ENCODE measurements at places on chromosomes 4 and X.
A peak's percentile ranks its signal among the peaks of the same experiment; 100 is the strongest.

- DNase-seq: no peak
These were observed 69.2 kb downstream of the PHKA1 start for GRCh38 chrX:72644946-72645345.

- peak; percentile 74 for DNase-seq
These were observed 1.2 kb downstream of the CD38 start for GRCh38 chr4:15779306-15779705.

DNA sequence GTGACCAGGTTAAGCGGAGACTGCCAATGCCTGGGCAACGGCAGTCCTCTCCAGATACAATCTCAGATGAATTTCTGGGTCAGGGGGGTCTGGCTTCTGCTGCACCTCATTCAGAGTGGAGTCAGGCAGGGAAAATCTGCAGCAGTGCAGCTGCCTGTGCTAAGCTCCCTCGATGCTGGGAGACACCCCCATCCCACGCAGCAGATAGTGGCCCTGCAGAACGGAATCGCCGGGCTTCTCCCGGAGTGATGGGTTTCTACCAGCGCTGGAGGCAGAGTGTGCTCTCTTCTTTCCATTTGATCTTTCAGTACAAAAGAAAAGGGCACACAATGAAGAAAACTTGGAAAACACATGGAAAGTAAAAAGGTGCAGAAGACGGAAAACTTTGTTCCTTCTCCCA is 5.2 kb downstream of the ABLIM2 start:
- peak; percentile 17 for DNase-seq

- DNase-seq: peak; percentile 66
These were observed 11.6 kb downstream of the PAGE4 start for GRCh38 chrX:49840679-49841078.

GRCh38 chr4:83449009-83449408 is 6.6 kb downstream of the HELQ start:
- no peak for DNase-seq

- no peak for DNase-seq
These were observed 56.4 kb upstream of the XIAP start for GRCh38 chrX:123803331-123803983.

- no peak for DNase-seq
These were observed 25.6 kb downstream of the ELF4 start for GRCh38 chrX:130084631-130085237.

DNA sequence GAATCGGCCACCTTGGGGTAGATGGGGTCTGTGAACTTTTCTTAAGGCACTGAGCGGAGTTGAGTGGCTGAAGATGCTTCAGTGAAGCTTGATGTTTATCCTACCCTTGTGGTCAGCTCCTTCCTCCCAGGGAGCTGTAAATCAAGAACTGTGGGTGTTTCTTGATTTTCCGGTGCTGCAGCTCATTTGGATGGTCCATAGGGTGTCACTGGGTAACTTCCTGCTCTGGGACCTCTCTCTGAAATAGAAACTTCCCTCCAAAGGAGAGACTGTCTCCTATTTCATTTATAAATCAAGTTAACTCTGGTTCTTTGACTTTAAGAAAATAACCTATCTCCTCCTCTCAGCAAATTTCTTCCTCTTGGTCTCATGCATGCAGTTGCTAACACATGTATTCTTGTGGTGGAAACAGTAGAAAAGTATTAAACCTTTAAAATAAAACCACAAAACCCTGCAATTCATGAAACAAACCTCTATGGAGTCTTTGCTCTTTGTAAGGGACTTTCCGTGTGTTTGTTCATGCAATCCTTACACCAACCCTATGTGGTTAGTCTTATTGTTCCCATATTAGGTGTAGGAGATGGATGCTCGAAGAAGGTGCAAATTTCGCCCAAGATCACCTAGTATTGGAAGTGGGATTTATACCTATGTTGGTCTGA is 110.3 kb downstream of the SHROOM3 start:
- no peak for DNase-seq

GRCh38 chr4:63017300-63017699 is 1392.0 kb downstream of the TECRL start:
- DNase-seq: no peak

GRCh38 chrX:135549519-135549918 is 29.1 kb downstream of the INTS6L start:
- no peak for DNase-seq

- no peak for DNase-seq
These were observed 88.5 kb upstream of the TSPAN5 start for GRCh38 chr4:98746936-98747335.

DNA sequence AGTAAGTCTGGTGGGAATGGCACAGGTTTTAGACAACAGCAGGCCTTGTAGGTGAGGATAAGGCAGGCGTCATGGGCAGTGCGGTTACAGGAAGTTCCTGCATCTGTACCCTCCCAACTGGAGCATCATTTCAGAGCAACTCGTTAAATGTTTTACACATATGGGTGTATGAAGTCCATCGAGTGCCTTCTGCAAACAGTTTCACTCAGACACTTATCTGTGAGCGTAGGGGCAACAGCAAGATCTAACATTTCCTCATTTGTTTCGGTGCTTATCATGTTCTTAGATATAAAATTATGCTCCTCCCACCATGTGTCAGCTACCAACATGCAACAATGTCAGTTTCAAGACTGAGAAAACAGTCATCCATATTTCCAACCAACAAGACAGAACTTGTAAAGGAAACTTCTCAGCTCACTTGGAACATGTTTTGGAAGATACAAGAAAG is 69.9 kb downstream of the ELOVL6 start:
- DNase-seq: no peak

DNA sequence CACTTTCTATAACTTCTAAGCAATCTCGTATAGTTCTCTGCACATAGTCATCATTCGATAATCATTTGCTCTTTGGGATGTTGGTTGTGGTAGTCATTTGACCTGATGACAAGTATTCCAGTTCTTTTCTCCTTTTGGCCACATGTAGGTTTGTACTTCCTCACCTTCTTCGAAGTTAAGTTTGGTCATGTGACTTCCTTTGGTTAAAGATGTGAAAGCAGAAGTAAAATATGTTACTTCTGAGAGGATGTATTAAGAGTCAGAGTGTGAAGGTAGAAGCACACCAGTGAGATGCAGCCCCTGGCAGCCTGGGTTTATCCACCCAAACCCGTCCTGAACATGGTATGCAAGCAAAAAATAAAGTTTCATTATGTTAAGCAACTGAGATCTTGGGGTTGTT is 48.9 kb upstream of the ZNF518B start:
- no peak for DNase-seq

GRCh38 chr4:27248829-27249228 is 388.2 kb downstream of the STIM2 start:
- no peak for DNase-seq

- DNase-seq: peak; percentile 24
These were observed 22.3 kb upstream of the SORCS2 start for GRCh38 chr4:7170012-7170411.

DNA sequence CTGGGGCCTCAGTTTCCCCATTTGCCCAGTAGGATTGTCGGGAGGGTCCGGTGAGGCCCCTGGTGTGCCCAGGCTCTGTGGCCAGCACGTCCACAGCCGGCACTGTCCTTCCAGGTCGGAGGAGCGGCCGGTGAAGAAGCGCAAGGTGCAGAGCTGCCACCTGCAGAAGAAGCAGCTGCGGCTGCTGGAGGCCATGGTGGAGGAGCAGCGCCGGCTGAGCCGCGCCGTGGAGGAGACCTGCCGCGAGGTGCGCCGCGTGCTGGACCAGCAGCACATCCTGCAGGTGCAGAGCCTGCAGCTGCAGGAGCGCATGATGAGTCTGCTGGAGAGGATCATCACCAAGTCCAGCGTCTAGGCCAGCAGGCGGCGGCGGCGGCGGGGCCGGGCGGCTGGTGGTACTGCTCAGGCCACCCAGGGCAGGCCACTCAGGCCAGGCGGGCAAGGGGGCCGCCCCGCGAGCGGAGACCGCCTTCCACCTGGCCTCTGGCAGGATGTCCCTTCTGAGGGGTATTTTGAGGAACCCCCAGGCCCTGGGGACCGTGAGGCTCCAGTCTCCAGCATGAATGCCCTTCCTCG is 6.7 kb downstream of the MSANTD1 start:
- peak; percentile 31 for DNase-seq

GRCh38 chrX:44874420-44875184 is 1.6 kb downstream of the KDM6A start:
- no peak for DNase-seq

GRCh38 chrX:144801786-144802185 is 445.5 kb upstream of the SPANXN1 start:
- DNase-seq: no peak

DNA sequence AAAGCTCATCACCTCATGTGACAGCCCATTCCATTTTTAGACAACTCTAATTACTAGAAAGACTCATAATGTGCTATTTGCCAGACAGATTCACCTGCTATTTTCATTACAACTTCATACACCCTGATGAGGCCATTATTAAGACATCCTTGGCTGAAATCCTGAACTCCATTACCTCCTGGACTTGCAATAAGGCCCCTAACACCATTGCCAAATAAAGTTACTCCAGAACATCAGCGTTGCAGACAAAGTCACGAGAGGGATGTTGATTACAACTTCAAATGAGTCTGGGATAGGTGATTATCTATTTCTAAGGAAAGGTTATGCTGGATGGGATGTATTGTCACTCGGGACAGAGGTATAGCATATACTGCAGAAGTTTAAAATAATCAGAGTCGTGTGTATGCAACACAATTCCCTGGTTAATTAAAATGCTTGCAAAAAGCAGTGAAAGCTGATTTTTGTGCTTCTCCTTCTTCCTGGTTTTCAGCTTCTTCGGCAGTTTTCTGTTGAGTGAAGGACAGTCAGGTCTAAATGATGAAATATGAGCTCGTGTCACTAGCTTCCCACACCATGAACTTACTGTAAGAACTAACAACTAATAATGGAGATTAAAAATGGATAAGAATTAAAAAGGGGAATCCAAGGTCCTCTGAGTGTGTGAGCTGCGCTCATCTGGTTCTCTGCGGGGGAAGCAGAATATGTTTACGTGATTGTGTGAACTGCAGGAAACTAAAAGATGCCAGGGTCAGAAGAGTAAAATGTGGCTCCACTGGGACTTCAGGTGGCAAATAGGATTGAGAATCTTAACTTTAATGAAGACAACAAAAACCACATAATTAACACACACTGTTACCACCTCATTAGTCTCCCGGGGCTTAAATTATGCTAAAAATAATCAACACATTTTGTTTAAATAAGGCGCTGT is 17.6 kb upstream of the SOD3 start:
- no peak for DNase-seq

DNA sequence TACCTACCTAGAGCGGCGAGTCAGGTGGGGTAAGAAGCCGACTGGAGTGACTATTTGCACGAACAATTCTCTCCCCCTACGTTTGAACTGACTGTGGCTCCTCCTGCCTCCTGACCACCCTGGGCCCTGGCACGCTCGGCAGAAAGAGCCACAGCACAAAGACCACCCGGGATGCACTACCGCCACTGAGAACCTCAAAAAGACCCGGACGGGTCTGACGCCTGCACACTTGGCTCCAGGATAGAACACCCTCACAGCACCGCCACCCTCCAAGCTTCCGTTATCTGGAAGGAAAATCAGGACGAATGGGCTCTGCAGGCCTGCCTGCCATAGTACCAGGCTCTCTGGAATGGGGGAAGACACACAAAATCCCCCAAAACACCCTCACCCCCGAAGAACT is 2.2 kb downstream of the LRPAP1 start:
- DNase-seq: no peak
